Heart left ventricle (tissue), 16 donors: ENCODE measurements at places on chromosomes 16 and 17.

- DNase-seq, result no peak
Measured at GRCh38 chr17:77916703-77917481, 41.6 kb upstream of the TNRC6C start.

GRCh38 chr16:79593074-79593531, 7.4 kb downstream of the MAF start:
- no peak for DNase-seq

- no peak for DNase-seq
Measured at GRCh38 chr17:69524854-69525253, 110.4 kb downstream of the MAP2K6 start.

DNA sequence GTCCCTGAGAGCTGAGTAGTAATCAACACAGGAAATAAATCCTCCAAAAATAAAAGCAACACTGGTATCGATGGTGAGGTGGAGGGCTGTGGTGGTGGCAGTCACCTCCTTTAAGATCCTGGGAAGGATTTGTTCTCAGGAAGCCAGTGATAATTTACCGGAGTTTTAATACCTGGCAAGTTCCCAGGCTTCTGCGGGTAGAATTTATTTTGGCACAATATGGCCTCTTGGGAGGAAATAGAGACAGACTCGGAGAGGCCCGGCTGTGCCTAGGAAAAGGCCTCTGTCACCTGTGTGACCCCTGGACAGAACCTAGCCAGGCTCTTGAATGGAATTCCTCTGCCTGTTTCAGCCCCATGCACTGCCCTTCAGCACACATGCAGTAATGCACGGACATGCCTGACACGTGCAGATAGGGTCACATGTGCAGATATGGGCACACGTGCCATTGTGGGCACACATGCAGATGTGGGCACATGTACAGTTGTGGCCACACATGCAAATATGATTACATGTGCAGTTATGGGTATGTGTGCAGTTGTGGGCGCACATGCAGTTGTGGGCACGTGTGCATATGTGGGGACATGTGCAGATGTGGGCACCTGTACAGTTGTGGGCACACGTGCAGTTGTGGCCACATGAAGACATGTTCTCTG, 33.5 kb downstream of the MGAT5B start:
- no peak for DNase-seq

- no peak for DNase-seq
Measured at GRCh38 chr17:41522301-41523224, 3.9 kb upstream of the KRT15 start.

DNA sequence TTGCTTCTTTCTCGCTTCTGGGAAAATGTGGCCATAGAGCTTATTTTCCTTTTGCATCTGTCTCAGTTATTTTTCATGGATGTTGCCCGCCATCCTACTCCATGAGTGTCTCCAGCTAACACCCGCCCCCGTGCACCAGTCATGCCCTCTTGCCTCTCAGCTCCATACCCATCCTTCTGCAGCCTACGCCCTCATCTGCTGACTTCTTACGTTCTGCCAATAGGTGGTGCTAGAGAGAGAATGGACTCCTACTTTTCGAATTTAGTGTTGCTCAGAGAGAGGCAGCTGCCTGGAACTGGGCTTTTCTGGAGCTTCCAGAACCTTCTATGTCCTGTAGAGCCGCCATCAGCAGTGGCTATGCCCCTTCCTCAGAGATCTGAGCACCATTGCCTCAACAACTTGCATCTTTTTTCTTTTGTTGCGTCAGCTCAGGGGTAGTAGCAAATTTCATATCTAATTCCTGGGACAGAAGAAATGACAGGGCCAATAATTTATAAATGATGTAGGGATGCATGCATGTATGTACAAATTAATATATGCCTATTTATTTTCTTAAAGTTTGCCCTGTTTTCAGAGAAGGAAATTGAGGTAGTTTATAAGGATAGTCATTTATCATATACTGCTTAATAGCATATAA, 119.7 kb upstream of the MYOCD start:
- DNase-seq, result peak; percentile 28

DNA sequence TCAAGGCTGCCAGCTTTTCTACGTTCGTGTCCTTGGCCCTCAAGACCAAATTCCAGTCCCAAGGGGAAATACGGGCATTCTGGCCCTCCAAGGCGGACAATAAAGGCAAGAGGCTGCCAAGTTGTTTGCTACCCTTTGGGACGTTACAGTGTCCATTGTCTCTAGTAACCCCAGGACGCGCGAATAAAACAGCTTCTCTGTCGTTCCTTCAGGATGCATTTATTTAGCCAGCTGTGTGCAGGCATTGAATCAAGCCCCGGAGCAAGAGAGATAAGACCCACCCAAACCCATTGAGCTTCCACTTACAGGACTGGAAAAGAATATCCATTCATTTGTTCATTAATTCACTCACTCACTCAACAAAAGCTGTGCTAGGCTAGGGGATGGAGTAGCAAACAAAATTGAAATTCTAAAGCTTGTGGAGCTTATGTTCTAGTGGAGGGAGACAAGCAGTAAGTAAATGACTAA, 656 bp downstream of the MRPL58 start:
- DNase-seq, result no peak

- DNase-seq, result no peak
Measured at GRCh38 chr16:13178318-13178717, 276.9 kb downstream of the SHISA9 start.

- DNase-seq, result no peak
Measured at GRCh38 chr17:76674600-76674999, 31.0 kb upstream of the ST6GALNAC1 start.

GRCh38 chr16:85699628-85700027, 10.9 kb upstream of the GINS2 start:
- no peak for DNase-seq

DNA sequence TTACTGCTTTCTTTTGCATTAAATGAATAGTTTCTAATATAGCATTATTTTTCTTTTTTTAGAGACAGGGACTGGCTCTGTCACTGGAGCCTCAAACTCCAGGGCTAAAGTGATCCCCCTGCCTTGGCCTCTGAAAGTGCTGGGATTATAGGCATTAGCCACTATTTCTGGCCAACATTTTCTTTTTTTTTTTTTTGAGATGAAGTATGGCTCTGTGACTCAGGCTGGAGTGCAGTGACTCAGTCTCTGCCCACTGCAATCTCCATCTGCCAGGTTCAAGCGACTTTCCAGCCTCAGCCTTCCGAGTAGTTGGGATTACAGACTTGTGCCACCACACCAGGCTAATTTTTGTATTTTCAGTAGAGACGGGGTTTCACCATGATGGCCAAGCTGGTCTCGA, 2.0 kb upstream of the DUXB start:
- no peak for DNase-seq

- peak; percentile 91 for DNase-seq
Measured at GRCh38 chr17:73770115-73770848, 126.0 kb upstream of the SDK2 start.

DNA sequence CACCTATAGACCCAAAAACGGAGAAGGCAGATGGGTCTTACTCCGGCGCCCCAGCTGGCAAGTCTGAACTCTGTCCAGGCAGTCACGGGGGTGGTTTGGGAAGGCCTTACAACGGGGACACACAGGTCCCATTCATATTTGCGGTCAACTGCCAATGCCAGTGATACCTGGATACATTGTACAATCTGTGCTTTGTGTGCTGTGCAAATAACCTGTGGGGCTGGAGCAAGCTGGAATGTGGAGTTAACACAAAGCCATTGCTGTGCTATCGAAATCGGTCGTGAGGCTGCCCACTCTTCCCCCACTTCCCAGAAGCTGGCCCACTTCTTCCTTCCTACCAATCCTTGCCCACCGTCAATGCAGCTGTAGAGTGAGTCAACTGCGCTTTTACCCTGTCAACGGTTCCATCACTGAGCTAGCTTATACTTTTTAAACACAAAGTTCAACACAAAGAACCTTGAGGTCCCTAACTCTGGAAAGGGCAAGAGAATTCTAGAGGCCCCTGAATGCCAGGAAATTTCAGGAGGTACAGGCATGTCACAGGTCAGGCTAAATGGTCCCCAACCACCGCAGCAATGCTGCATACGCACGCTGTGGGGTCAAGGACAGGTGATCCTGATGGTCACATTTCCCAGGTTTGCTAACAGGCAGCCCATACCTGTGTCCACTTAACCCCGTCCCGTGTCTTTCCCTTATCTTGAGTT, 122.8 kb downstream of the ZFHX3 start:
- DNase-seq, result no peak

DNA sequence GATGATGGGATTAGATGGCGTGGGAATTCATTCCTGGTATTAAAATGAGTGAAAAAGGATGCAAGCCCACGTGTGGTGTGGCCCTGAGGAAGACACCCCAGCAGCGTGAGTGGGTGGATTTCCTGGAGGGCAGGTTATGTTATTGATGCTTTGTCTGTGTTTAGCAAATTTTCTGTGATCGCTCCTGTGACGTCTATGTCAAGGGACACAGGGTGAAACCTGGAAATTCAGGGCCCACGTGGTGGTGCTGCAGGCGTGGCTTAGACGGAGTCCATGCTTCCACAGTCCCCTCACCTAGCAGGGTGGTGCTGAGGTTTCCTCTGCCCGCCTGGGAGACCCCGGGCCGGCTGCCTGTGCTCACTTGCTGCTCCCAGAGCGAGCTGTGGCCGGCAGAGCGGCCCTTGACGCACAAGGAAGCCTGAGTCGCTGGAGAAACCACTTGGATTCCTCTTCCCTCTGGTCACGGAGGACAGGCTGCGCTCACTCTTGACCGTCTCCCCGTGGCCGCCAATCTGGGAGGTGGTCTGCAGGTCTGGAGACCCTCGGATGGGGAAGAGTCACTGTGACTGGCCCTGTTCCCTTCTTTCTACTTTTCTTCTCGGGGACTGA, 23.4 kb downstream of the BAIAP2 start:
- no peak for DNase-seq

DNA sequence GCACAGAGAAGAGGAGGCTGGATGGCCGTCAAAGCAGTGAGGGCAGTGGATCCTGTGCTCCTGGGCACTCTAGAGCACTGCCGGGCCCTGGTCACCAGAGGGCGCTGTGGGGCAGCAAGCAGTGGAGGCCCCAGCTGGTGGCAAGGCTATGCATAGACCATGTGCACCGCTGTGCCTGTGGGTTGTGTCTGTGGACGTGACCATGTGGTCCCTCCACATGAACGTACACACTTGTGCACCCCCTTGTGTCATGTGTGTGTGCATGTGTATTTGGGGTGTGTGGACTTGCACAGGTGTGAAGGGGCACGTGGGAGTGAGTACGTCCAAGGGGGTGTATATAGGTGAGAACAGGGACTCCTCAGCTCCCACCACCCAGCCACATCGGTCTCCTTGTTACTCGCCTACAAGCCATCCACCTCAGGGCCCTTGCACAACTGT, 4.4 kb upstream of the MAP2K3 start:
- DNase-seq, result peak; percentile 90

DNA sequence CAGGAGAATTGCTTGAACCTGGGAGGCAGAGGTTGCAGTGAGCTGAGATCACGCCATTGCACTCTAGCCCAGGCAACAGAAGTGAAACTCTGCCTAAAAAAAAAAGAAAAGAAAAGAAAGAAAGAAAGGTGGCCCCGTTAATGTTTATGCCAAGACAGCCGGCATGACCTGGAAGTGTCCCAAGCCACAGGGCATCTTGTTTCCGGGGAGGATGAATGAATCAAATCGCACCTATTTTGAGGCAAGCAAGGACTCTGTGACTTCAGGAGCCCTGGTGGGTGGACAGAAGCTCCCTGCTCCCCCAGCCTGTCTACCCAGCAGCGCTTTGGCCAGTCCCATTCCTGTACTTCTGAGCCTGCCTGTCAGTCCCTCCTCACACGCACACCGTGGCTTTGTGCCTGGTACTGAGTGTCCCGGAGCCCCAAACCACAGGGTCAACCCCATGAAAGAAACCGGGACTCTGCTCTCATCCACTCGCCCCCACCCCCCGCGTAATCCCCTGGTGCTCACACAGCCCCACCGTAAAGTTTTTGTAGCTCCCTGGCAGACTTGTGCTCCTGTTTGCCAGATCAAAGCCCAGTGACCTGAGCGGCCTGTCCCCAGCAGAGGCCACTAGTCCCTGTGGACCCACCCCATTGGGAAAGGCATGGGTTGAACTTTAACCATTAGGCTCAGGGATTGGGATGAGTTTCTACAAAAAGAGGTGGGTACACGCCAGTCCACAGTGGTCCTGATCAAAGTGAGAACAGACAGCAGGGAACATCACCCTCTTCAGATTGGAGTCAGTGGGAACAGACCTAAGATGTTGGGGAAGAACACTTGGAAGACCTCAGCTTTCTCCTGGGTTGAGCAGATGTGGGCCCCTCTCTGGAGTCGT, 19.3 kb downstream of the CD2BP2 start:
- DNase-seq, result peak; percentile 25

DNA sequence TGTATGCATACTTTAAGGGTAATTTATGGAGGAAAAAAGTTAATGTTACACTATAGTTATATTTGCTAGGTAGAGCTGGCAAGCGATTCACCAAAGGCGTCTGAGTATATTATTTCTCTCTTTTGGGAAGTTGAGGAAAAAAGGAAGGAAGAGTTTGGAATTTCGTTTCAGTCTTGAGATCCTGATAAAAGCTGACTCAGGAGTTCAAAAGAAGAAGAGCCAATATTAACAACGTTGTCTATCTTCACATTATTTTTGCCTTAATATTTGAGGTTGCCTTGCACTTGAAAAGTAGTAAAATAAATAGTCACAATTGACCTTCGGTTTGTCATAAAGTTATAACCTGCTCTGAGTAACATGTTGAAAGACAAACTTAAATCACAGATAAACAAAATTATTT, 888.6 kb downstream of the KCNJ2 start:
- no peak for DNase-seq

DNA sequence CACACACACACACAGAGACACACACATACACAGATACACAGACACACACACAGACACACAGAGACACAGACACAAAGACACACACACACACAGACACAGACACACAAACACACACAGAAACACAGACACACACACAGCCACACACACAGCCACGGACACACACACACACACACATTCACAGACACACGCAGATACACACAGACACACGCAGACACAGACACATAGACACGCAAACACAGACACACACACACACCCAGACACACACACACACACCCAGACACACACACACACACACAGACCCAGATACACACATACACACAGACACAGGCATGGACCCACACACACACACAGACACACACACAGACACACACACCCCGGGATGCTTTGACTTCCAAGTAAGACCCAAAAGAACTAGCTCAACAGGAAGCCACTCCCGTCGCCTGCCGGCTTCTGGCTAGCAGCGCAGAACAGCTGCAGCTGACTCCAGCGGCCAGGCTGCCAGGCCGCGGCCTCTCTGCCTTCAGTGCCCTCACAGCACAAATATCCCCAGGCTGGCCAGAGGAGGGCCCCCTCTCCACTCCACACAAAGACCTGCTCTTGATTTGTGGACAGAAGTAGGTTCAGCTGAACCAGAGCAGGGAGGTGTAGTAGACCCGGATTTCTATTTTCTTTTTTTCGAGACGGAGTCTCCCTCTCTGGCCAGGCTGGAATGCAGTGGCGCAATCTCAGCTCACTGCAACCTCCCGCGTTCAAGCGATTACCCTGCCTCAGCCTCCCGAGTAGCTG, 6.0 kb upstream of the CHRNE start:
- DNase-seq, result peak; percentile 93

- no peak for DNase-seq
Measured at GRCh38 chr17:79826204-79826680, 13.0 kb downstream of the CBX4 start.
